ENCODE measurements at places on chromosomes 11 and 22. TPM values are rescaled to one million over a fixed set of nuclear protein-coding genes. Genes with fewer than 3 reads are reported as not detected.

DNA sequence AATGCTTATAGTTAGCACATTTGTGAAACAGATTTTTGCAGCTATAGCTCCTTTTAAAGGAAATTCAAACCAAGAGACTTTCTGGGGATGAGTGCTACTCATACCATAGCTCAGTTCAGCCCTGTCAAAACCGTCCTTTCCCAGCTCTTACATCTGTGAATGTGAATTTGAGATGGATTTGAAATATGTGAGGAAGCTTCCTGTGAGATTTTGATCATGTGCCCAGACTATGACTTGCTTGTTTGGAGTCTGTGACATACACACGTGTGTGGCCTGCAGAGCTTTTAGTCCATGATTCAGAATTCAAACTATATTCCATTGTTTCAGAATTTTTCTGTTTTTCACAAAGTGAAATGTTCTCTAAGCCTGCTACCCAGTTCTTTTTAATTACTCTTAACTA lies 4.4 kb upstream of the MMP1 start:
- H3K4me3 ChIP-seq: no peak overlapping the region
- H3K27me3 ChIP-seq: no peaks in the 10 kb centered on the region
- peaks cover under 1% of the 10 kb centered on the region for H3K4me1 ChIP-seq
- no peak for DNase-seq
- no peaks in the 10 kb centered on the region for H3K36me3 ChIP-seq
- H3K27ac ChIP-seq: no peak overlapping the region

OR51I1 gene
- total RNA-seq: 23.1 TPM

GRCh38 chr11:95728790-95729189 lies 60.8 kb downstream of the FAM76B start:
- no peak overlapping the region for H3K27ac ChIP-seq
- peaks cover 12% of the 10 kb centered on the region for H3K27me3 ChIP-seq
- H3K4me3 ChIP-seq: no peak overlapping the region
- H3K36me3 ChIP-seq: no peaks in the 10 kb centered on the region
- H3K4me1 ChIP-seq: no peaks in the 10 kb centered on the region

SERHL2 gene
- total RNA-seq: not detected

DNA sequence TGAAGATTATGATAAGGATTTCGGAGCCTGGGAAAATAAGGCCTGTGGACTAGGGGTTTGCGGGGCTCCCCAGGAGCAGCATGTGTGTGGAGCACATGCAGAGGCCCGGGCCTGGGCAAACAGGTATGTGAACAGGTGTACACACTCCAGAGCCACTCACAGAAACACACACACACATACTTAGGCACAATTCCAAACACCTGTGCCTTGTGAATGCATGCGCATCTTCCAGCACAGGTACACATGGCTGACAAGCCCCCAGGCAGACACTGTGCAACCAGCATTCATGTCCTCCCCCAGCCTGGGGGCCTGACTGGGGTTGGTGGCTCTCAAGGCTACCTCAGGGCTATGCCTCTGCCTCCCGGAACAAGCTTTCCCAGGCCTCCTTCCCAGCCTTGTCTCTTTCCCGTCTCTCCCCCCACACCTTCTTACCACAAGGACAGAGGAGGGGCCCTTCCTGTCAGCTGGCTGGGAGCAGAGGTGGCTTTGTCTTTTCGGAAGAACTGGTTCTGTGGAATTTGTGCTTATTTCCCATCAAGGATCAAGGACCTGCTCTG lies 2.6 kb upstream of the P2RY6 start:
- peaks cover 13% of the 10 kb centered on the region for H3K4me1 ChIP-seq
- peaks cover 5% of the 10 kb centered on the region for H3K27me3 ChIP-seq
- DNase-seq: no peak

TPBGL gene
- total RNA-seq: 0.12 TPM

SCGB1A1 gene
- 2.0 TPM for total RNA-seq

DNA sequence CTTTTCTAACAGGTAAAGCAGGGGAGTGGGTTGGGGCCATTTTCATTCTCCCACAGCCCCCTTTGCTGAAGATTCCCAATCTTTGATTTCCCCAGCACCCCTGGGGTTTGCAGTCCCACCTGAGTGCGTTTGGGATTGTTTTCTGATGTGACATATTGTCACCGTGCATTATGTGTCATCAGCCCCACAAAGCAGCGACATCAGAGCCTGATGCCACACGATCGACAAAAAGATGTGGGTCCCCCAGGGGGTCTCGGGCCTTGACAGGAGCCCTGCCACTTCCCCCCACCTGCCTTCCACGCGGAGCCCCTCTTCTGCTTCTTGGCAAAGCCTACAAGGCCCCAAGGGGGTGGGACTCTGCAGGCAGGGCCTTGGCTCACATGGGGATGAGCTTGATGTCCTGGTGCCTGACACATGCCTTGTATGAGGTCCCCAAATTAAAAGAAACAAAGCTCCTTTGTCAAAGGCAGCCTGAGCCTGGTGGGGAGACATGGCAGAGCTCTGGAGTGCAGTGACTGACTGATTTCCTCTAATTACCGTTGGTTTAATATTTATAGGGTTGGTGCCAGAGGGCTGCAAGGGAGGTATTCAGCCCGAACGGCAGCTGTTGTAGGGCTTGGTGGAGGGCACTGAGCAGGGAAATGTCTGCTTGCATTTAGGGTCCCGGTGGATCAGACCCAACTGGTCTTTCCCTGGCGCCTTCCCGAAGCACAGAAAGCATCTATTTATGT lies 149.2 kb downstream of the MIAT start:
- peaks cover 53% of the 10 kb centered on the region for H3K27me3 ChIP-seq
- 0 out of 2 replicates have a peak, but pooled peaks cover 4% of the 10 kb centered on the region for H3K4me1 ChIP-seq
- no peak for DNase-seq
- H3K4me3 ChIP-seq: no peak overlapping the region
- H3K27ac ChIP-seq: no peak overlapping the region

- H3K36me3 ChIP-seq: peaks cover 4% of the 10 kb centered on the region
- H3K27me3 ChIP-seq: no peaks in the 10 kb centered on the region
- H3K4me3 ChIP-seq: no peak overlapping the region
Measured at GRCh38 chr11:63765688-63766241, 2.8 kb downstream of the ZFTA start.

GRCh38 chr11:69022260-69022659 lies 9.2 kb upstream of the MRGPRF start:
- H3K27me3 ChIP-seq: no peaks in the 10 kb centered on the region
- DNase-seq: no peak
- H3K36me3 ChIP-seq: no peaks in the 10 kb centered on the region
- H3K4me3 ChIP-seq: no peak overlapping the region
- no peak overlapping the region for H3K27ac ChIP-seq
- no peaks in the 10 kb centered on the region for H3K4me1 ChIP-seq
